Stimulated activated CD4-positive, alpha-beta T cell treated with anti-CD3 and anti-CD28 coated beads, Interleukin-15, amount 100 ng/mL, for 48 hours (primary cell): ENCODE measurements at places on chromosomes 2 and 18.

DNA sequence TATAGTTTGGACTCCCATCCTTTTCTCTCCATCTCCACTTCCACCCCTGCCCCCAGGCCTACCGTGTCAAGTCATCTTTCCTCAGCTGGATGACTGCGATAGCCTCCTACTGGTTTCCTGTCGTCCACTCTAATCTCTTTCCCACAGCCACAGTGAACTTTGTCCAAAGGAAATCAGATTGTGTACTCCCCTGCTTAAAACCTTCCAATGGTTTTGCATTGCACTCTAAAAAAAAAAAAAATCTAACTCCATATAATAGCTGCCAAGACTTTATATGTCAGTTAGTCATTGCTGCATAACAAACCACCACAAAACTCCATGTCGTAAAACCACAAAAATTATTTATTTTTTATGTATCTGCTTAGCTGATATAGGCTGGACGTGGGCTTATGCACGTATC is 160.2 kb upstream of the CCDC68 start:
- DNase-seq = no peak

- DNase-seq = no peak
Observed at GRCh38 chr2:150027164-150027563, 439.6 kb upstream of the MMADHC start.

DNA sequence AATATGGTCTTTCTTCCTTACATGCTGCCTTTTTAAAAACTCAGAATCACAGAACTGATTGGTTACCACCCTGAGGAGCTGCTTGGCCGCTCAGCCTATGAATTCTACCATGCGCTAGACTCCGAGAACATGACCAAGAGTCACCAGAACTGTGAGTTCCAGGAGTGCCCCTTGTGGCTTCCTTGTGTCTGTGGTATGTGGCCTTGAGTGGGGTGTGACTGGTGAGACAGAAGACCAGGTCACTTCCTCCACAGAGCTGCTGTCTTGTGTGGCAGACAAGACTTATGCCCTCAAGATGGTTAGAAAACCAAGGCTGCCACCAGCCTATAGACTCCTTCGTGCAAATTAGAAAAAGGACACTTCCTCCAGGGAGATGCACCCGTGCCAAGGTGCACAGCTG is 72.6 kb downstream of the EPAS1 start:
- no peak for DNase-seq

DNA sequence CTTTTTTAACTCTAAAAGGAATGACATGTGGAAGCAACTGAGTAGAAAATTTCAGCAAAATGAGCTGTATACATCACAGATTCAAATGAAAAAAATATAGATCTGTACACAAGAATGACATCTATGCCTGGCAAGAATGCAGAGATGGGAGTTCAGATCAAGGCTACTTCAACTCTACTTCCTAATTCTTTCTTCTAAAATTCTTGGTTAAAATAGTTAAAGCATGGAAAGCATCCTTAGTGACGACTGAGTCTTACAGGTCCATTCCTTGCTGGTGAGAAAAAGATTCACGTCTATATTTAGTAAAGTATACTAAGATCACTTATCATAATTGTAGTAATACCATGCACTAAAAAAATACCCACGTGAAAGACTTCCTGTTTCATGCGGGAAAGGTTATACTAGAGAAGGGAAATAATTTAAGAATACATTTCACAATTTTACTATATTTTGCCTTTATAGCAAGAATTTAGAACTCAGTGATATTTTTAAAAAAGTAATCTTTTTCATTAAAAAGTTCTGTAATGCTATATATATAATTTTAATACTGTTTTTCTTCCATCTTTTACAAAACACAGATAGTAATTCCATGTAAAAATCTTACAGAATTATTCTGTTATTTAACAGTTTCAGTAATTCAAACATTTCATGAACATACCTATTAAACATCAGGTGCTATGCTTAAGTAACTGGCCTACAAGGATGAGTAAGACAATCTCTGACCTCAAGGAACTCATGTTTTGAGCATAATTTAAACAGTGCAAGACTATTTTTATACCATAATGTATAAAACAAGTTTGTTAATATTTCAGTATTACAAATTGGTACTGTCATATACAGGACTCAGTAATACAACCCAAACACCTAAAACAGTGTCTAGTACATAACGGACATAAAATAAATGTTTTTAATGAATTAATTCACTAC is 159.6 kb downstream of the BAZ2B start:
- DNase-seq = no peak

GRCh38 chr2:108889907-108890306 is 99.1 kb downstream of the EDAR start:
- no peak for DNase-seq

DNA sequence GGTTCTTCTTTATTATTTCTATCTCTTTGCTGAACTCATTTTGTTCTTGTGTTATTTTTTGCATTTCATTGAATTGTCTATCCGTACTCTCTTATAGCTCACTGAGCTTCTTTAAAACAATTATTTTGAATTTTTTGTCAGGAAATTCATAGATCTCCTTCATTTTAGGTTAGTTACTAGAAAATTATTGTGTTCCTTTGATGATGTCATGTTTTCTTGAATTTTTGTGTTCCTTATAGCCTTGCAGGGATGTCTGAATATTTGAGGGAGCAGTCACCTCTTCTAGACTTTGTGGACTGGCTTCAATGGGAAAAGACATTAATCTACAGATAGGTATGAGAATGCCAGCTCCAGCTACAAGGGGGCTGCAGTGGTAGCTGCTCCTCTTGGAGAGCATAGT is 20.7 kb upstream of the OSBPL6 start:
- DNase-seq = no peak

DNA sequence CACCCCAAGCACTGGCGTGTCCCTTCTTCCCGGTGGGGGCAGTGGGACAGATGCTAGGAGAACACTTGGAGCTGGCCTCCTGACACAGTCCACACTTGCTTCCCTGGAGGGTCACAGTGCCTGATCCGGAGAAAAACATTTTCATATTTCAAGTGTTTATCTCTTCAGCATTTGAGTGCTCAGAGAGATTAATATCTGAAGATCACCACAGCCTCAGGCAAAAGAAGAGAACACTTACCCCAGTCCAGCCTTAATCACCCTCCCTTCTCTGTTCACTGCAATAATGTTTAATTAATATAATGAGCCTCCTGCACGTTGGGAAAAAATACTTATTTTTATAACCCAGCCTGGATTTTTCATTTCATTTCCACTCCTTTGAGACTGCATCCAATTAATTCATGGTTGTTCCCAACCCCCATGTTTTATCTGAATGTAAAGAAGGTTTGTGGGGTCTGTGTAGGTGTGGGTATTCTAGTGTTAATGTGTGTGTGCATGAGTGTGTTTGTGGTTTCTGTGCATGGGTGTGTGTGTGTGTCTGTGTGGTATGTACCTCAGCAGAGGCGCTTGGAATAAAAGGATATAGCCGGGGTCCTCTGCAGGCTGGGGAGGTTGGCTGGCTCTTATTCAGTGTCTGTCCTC is 72.1 kb downstream of the NRP2 start:
- DNase-seq = no peak

- no peak for DNase-seq
Observed at GRCh38 chr2:144102386-144102785, 417.5 kb downstream of the ZEB2 start.

DNA sequence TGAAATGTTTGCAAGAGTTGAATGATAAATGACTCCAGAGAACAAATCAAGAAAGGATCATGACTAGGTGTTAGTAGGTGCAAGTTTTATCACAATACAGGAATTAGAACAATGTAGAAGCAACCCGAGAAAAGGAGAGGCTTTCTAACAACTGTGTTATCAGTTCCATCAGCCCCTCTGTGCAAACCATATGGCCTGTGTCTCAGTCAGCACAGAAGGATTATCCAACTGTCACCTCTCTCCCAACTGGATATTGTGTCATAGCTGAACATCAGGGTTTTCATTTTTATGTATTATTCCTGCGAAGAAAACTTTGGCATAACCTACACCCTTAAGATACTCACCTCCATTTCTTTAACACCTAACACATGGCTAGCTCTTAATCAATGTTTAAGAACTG is 321.6 kb upstream of the RND3 start:
- DNase-seq = no peak

DNA sequence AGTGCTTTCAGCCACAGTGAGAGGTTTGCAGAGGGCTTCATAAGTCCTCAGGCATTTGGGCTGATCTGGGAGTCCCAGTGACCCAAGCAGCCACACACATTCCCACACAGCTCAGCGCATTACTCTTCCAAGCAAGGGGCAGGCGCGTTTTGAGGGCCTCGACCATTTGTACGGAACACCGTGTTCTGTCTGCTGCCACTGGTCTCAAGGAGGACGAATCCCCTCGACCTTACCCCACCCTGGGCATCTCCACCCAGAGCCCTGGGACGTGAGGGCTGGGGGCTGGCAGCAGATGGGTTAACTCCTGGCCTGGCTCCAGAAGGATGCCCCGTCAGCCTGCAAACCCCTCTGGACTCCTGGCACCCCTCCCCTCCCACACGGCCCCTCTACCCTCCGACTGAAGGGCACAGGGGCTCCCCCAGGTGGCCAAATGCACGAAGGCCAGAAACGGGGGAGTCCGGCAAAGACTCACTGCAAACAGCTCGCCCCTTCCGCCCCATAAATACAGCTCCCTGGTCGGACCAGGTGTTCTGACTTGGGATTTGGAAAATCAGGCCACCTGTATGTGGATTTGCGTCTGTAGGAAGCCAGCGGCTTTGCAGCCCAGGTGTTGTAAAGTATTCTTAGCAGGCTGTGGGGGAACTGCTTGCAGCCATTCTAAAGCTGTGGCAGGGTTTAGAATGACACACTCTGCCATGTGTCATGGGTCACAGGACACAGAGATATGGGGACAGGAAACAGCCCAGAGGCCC is 33.6 kb upstream of the PTMA start:
- peak; percentile 62 for DNase-seq

DNA sequence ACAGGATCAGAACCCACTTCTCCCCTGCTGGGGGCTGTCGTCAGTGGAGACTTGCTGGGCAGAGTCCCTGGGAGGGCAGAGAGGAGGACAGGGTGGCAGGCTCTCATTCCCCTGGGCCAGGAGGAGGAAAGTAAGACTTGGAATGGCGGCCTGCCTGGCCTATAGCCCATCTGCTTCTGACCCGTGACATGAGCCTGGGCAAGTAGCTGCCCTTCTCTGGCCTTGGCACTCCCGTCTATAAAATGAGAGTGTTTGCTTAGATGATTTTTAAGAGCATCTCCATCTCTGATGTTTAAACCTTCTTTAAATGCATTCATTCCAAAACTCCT is 173.0 kb downstream of the DDX1 start:
- DNase-seq = no peak

DNA sequence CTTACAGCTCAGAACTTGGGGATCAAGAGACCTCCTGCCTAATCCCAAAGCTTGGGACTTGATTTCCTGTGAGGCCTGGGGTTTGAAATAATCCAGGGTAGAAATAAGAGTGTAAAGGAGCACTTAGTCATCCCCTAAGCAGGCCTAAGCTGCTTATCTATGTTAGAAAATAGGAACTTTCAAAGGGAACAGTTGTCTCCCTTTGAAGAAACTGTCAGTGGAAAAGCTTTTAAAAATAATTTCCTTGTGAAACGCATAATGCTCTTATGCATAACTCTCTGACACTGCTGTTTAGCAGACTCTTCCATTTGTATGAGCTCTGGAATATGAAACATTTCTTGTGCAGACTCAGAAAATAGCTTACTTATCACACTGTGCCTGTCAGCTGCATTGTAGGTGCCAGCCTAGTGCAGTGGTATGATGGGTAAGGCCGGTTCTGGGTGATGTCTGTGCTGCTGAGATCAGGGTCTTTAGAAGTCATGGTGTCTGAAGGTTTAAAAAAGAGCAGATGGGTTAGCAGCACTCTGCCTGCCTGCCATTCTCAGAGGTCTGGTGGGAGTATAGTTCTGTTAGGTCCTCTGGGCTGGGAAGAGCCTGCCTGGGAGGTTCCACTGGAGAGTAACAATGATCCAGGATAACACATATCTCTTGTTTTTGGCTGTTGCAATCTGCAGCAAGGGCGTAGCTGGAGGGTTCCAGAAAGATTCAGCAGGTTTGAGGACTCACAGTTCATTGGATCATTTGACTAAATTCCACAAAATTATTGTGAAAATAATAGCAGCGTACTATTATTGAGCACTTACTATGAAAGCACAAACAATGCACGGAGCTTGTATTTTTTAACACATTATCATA is 283.2 kb upstream of the MEX3C start:
- DNase-seq = no peak

- DNase-seq = no peak
Observed at GRCh38 chr2:222302178-222303018, 3.6 kb upstream of the PAX3 start.

DNA sequence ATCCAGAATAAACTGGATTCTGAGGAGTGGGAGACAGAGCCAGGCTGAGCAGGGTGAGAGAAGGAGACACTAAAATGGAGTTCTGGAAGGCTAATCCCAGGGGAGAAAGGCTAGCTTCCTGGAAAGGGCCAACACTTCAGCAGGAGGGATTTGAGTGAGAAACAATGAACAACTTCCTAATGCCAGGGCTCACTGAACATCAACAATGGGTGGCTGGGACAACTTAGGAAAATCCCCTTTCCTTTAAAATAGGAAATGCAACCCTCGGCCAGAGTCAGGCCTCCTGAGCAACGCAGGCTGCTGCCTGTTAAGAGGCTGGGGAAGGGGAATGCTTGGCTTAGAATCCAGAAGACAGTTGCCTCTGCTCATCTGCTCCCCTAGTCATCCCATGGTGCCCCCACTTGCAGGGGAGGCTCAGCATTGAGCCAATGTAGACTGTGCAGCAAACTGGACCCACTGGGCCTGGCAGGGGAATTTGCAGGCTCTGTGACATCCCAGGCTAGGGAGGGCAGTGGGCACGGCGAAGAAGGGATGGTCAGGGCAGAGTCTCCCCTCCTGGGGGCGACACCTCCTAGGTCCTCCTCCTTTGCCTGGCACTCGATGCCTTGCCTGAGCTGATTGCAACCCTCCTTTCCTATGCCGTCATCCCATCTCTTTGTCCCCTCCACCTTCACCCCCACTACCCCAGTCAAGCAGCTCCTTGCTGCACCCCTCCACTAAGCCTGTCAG is 182.5 kb downstream of the TNS1 start:
- no peak for DNase-seq

DNA sequence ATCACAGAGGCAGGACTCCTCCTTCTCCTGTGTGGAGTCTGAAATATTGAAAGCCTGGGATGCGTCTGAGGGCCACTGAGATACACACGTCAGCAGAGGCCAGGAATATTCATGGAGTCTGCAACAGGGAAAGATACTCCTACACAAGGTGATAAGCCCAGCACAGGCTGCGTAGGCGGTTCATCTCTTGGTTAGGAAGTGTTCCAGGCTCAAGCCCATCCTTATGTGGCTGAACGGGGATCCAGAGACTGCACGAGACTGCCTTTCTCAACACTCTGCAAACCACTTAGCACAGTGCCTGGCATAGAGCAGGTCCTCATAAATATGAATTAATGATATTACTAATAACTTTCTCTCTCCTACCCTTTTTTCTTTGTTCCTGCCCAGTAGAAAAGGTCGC is 29.2 kb upstream of the AGPS start:
- no peak for DNase-seq

GRCh38 chr2:95374921-95375471 is 27.5 kb upstream of the FAHD2A start:
- no peak for DNase-seq

- no peak for DNase-seq
Observed at GRCh38 chr2:109331896-109332848, 203.2 kb downstream of the SH3RF3 start.

GRCh38 chr18:51578406-51578980 is 381.0 kb upstream of the MEX3C start:
- no peak for DNase-seq
